Activated CD4-positive, alpha-beta memory T cell treated with anti-CD3 and anti-CD28 coated beads, Interleukin-2, amount 10 ng/mL, durations not matched to agents 7 days and 5 days (primary cell): ENCODE measurements at places on chromosomes 16 and 17. TPM values are rescaled to one million over a fixed set of nuclear protein-coding genes. Genes with fewer than 3 reads are reported as not detected.

DNA sequence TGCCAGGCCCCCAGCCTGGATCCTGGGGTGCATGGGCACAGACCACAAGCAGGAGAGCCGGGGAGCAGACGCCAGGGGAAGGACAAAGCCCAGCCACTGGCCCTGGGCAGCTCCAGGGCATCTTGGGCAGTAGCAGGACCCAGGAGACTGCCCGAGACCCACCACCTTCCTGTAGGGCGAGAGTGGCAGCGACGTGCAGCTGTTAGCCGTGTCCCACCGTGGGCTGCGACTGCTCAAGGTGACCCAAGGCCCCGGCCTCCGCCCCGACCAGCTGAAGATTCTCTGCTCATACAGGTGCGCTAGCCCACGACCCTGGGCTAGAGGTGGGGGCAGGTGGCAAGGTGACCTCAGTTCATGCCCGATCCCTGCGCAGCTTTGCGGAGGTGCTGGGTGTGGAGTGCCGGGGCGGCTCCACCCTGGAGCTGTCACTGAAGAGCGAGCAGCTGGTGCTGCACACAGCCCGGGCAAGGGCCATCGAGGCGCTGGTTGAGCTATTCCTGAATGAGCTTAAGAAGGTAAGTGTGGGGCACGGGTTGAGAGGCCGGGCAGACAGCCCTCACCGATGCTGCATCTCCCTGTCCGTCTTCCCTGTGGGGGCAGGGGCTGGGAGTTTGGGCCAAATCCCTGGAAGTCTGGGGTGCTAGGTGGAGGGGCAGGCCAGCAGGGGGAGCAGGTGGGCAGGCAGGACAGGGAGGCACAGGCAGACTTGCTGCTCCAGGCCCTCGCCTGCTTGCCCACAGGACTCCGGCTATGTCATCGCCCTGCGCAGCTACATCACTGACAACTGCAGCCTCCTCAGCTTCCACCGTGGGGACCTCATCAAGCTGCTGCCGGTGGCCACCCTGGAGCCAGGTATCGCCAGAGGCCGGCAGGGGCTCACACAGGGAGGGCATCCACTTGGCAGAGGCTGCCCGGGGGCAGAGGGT lies 13.5 kb upstream of the SMIM5 start:
- H3K4me3 ChIP-seq, result no peak overlapping the region
- H3K4me1 ChIP-seq, result no peaks in the 10 kb centered on the region

DNA sequence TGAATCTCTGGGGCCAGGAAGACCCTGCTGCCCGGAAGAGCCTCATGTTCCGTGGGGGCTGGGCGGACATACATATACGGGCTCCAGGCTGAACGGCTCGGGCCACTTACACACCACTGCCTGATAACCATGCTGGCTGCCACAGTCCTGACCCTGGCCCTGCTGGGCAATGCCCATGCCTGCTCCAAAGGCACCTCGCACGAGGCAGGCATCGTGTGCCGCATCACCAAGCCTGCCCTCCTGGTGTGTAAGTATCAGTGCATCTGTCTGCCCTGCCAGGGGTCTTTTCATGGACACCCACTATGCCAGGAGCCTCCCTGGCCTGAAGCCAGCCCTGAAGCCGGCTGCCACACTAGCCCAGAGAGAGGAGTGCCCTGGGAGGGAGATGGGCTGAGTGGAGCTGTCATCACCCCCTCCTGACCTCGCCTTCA lies at the start of gene CETP:
CETP (plus strand) TSS at position 100 of the 431 bp plus-strand sequence; CDS start at position 130, 30 bp downstream.
- peaks cover 3% of the 10 kb centered on the region for H3K27me3 ChIP-seq
- H3K4me1 ChIP-seq, result peaks cover 19% of the 10 kb centered on the region
- no peak for DNase-seq

- H3K4me3 ChIP-seq, result no peak overlapping the region
- peaks cover 18% of the 10 kb centered on the region for H3K27me3 ChIP-seq
- H3K27ac ChIP-seq, result no peak overlapping the region
- no peaks in the 10 kb centered on the region for H3K36me3 ChIP-seq
- DNase-seq, result no peak
- H3K4me1 ChIP-seq, result no peaks in the 10 kb centered on the region
Observed at GRCh38 chr16:80341263-80341662, 199.5 kb upstream of the DYNLRB2 start.

DNA sequence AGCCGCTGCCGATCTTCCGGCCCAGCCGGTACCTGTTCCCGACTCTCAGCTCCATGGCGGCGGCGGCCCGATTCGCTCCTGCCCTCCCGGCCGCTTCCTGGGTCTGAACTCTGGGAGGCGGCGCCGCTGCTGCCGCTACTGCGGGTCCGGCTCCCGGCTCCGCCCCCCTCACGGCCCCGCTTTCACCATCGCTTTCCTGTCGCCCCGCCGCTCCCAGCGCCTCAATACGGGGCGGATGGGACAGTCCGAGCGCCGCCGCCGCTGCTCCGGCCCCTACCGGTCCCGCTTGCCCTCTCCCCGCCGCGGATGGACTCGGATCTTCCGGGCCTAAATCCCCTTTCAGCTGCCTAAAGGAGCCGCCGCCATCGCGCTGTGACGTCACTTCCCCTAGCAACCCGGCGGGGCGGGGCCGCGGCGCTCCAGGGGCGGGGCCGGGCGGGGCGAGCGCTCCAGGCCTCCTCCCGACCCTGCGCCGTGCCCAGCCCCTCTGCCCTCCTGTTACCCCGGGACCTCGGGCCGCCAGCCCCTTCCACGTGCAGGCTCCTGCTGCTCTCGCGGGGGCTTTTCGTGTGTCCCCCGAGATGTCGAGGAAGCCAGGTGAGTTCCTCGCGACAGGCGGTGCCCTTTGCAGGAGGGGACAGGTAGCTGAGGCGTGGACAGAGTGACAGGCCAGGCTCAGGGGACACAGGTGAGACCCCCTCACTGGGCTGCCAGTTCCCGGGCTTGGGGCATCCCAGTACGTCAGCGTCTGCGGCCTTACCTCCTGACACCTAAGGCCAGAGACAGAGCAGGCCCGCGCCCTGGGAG lies at the start of gene CSNK1D:
CSNK1D (minus strand) TSS at position 374 of the 807 bp plus-strand sequence; CDS start at position 55, 319 bp downstream.
- H3K27ac ChIP-seq, result peak within 1 kb of the TSS; percentile 93
- H3K4me3 ChIP-seq, result peak within 1 kb of the TSS; percentile 97
- peaks cover 41% of the 10 kb centered on the region for H3K4me1 ChIP-seq
- peaks cover 2% of the 10 kb centered on the region for H3K27me3 ChIP-seq
- peak; percentile 94 for DNase-seq

DNA sequence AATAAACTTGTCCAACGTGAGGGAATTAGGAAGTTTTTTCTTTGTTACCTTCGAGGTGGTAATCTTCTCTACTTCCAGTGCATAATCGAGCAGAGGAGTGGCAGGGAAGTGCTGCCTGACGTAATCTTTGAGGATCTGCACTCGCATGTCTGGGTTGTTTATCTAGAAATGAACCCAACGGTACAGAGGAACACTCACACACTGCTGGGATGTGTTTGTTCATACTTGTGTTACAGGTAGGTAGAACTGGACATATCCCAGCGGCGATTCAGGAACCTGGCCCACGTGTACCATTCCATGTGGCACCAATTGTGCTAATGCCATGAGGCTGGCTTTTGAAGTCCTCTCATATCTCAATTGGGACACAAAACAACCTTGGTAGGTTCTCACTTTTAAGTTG lies 4.2 kb upstream of the KLHL11 start:
- H3K4me3 ChIP-seq, result no peak overlapping the region
- DNase-seq, result no peak
- peak overlapping the region; percentile 77 for H3K27ac ChIP-seq
- H3K36me3 ChIP-seq, result peaks cover 79% of the 10 kb centered on the region

DNA sequence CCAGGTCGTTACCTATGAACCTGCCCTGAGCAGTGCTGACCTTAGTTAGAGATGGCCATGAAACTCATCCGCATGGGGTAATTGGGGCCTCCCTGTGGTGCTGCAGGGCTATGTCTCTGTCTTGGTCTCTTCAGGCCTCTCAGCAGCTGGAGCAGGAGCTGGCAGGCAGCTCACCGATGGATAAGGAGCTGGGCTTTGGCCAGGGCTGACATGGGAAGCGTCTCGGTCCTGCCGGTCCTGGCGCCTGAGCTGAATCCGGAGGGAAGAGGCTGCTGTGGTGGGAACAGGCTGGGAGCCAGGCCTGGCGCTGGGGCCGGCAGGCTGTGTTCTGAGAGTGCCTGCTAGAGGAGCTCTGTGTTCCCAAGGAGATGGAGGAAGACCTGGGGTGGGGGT lies 10.1 kb downstream of the IL32 start:
- H3K36me3 ChIP-seq, result peaks cover 35% of the 10 kb centered on the region
- no peaks in the 10 kb centered on the region for H3K27me3 ChIP-seq
- peak overlapping the region; percentile 100 for H3K27ac ChIP-seq
- peak overlapping the region; percentile 77 for H3K4me3 ChIP-seq
- peaks cover 84% of the 10 kb centered on the region for H3K4me1 ChIP-seq

GRCh38 chr17:51118330-51119195 lies 2.1 kb downstream of the SPAG9 start:
- no peaks in the 10 kb centered on the region for H3K27me3 ChIP-seq
- H3K27ac ChIP-seq, result peak overlapping the region; percentile 86
- H3K4me3 ChIP-seq, result peak overlapping the region; percentile 86
- peaks cover 3% of the 10 kb centered on the region for H3K36me3 ChIP-seq
- DNase-seq, result no peak
- peaks cover 59% of the 10 kb centered on the region for H3K4me1 ChIP-seq

DNA sequence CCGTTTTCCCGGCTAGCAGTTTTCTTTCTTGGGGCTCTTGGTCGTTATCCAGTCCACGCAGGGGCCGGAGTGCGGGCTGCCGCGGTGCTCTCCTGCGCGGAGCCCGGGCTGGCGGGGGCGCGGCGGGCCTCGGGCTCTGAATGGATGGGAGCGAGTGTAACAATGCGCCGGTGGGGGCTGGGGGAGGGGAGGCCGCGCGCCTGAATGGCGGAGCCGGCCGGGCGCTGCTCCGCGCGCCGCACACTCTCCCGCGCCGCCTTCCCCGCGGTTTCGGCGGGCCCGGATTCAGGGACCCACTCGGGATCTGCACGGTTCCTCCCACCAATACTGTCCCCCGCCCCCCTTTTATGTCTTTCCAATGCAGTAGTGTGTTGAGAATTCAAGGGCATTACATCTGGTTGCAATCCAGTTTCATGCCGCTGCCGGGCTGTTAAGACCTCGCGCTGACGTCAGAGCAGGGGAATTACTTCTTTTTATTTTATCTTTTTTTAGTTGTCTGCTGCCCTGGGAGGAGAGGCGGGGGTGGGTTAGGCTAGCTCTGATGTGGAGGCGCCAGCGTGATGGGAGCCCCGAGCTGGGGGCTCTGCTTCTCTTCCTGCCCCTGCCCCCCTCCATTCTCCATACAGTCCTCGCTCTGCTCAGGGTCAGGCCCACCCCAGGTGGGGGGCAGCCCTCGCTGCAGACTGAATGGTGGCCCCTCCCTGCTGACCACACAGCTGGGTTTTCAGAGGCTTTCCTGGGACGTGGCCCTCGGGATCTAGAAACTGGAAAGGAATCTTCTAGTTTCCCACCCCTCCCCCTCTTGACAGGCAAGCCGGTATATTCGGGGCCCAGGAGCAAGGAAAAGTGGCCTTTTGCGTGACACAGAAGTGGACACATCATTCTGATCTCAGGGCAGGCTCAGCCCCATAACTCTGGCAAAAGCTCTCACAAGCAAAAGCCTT lies 1.8 kb downstream of the RAI1 start:
- peak overlapping the region; percentile 71 for H3K4me3 ChIP-seq
- H3K36me3 ChIP-seq, result no peaks in the 10 kb centered on the region
- peaks cover 7% of the 10 kb centered on the region for H3K27me3 ChIP-seq
- H3K27ac ChIP-seq, result peak overlapping the region; percentile 34

DNA sequence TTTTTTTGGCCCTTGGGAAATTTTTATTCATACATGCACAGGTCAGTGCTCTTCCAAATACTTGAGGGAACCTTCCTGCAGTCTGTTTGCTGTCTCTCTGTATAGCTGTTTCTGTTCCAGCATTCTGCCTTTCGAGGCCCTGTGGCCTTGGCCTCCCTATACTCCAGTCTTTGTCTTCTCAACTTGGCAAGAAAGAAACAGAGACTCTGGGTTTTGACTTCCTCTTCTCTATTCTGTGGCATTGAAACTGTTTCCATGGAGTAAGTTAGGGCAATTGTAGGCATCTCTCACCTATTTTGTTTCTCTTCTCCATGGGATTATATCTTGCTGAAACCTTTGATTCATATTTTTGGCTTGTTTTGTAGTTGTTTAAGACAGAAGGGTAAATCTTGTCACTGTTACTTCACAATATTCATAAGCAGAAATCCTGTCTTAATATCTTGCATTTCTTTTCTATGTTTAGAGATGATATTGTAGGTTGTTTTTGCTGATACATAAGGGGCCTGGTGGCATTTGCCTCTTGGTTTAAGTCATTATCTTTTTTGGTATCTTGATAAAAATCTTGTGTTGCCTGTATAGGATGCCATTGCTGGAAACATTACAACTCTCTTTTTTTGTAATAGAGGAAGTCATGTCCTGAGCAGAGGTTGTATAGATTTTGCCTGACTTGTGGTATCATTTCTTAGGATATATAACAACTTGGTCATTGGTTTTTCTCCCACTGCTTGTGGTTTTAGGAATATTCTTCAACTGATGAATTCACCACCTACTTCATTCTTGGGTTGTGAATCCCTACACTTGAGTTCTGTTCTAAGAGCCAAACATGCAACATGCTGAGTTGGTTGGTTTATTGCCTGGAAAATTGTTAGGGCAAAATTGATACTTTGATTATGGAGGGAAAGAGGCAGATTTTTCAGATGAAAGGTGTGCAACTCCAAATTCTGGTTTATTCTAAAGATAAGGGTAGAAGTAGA lies 168.6 kb downstream of the FTO start:
- peak overlapping the region; percentile 60 for H3K27ac ChIP-seq
- H3K4me3 ChIP-seq, result no peak overlapping the region
- H3K4me1 ChIP-seq, result peaks cover 16% of the 10 kb centered on the region

SNN gene
- total RNA-seq, result 7.3 TPM

OR1A2 gene
- total RNA-seq, result not detected

SULT1A3 gene
- total RNA-seq, result 23.3 TPM

FBXW10B gene
- 0.15 TPM for total RNA-seq

GRCh38 chr17:1709971-1710806 lies at the start of gene TLCD2:
Gene TLCD2, minus strand, starts transcription at chr17:1710377. Its CDS starts 135 bp downstream, at chr17:1710242.
- H3K36me3 ChIP-seq, result peaks cover 39% of the 10 kb centered on the region
- H3K27me3 ChIP-seq, result peaks cover 15% of the 10 kb centered on the region
- peaks cover 55% of the 10 kb centered on the region for H3K4me1 ChIP-seq
- H3K4me3 ChIP-seq, result peak within 1 kb of the TSS; percentile 50

IRX3 gene
- 1.6 TPM for total RNA-seq

PRSS22 gene
- total RNA-seq, result not detected

DNA sequence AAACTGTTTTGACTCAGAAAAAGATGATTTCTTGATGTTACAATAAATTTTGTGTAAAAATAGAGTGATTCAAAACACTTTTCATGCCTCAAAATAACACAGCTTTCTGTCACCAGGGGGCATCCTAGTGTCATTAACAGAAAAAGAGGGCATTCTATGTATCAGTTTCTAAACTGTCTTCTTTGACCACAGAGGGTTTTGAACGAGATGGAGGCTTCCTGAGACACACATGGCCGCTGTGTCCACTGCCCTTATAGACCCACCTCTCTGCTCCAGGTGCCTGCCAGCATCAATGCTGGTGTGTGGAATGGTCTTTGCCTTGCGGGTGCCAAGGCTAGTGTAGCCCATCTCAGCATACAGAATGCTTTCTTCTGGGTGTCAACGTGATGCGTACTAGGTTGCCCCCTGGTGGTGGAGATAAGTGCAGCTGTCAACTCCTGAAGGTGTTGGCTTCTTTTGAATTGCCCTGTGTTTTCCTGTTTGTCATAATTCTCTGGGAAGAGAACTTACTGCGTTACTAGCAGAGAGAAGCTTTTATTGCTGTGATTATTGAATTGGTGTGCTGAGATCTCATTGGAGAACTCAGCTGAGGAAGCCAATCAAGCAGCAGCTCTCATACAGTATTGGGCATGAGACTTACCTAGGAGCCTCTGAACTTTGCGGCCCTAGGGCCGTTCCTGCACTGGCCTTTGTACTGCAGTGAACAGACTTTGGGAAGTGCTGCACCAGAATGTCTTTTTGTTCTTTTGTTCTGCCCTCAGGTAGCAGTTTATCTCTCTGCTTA lies 38.6 kb downstream of the USP10 start:
- peak overlapping the region; percentile 46 for H3K4me3 ChIP-seq
- H3K36me3 ChIP-seq, result peaks cover 29% of the 10 kb centered on the region
- H3K27ac ChIP-seq, result peak overlapping the region; percentile 44
- DNase-seq, result peak; percentile 79
- H3K27me3 ChIP-seq, result no peaks in the 10 kb centered on the region
